Brain pericyte (primary cell): ENCODE measurements at places on chromosomes 4 and X.

- DNase-seq, result no peak
Observed at GRCh38 chr4:182929296-182929695, 12.1 kb upstream of the DCTD start.

DNA sequence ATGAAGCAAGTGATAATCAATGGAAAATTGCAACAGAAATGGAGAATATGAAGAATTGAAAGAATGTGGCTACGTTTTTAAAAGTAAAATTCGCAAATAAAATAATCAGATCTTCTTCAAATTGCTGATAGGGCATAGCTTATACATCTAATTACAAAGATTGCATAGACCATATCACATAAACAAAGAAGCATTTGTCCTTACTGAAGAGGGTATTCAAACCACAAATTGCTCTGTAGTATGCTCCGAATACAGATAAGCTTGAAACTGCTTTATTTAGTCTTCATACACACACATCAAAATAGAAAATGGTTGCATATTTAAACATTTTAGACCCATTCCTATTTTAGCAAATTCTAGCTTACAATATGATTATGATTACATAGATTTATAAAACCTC is 206.7 kb upstream of the SLIT2 start:
- no peak for DNase-seq

- no peak for DNase-seq
Observed at GRCh38 chr4:2281575-2282343, 19.9 kb upstream of the MXD4 start.

GRCh38 chrX:103565752-103566151 is 19.6 kb upstream of the TCEAL4 start:
- no peak for DNase-seq

- no peak for DNase-seq
Observed at GRCh38 chr4:173426064-173426463, 27.1 kb upstream of the SCRG1 start.

- no peak for DNase-seq
Observed at GRCh38 chr4:28354880-28355656, 1494.4 kb downstream of the STIM2 start.

GRCh38 chr4:151888367-151888866 is 127.6 kb upstream of the GATB start:
- DNase-seq, result no peak

DNA sequence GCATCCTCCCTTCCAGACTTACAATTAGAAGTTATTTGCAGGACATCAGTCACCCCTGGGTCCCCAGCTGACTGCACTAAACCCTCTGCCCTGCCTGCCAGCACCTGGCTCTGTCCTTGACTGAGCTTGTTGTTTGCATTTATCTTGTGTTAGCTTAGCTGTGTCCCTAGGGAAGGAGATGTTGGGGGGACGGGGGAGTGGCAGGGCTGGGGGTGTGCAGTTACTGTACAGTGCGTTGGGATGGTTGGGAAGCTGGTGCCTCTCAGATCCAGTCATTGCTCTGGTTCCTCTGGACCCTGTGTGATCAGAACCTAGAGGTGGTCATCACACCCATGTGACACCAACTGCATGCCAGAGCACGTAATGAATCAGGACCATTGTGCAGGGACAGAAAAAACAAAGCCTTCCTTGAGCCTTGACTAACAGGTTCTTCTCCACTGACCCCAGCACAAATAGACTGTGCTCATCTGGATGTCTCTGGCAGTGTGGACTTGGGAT is 32.7 kb upstream of the PROM1 start:
- no peak for DNase-seq

DNA sequence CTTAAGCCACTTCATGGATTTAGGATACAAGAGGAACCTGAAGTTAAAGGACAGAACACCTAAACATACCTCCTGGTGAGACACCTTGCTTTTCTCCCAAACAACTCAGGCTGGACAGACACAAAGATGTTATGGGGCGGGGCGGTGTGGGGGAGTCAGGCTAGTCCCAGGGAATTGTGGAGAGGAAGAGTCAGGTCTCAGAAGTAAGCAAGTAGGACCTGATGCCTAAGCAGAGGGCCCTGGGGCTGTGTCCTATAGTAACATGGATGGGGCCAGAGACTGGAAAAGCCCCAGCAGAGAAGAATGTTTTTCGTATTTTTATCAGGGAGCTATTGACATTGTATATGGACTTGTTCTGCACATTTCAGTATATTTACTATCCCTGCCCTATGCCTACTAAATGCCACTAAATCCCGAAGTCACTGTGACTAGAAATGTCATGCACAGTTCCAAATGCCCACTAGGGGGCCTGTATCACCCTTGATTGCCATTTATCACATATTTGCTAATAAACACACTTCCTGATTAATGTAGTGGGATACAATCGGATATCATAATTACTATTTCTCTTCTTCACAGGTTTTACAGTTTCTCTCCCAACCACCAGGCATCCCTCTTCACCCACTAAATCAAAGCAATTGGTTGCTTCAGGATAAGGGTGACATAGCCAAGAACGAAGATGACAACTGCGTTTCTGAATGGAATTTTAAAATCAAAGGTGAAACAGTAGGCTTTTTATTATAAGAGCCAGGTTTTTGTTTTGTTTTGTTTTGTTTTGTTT is 23.8 kb upstream of the ARHGAP10 start:
- DNase-seq, result no peak

GRCh38 chr4:10157478-10158332 is 41.1 kb upstream of the WDR1 start:
- DNase-seq, result peak; percentile 8

- no peak for DNase-seq
Observed at GRCh38 chr4:3284734-3285557, 7.9 kb upstream of the RGS12 start.

GRCh38 chr4:61376301-61376700 is 176.2 kb downstream of the ADGRL3 start:
- no peak for DNase-seq

DNA sequence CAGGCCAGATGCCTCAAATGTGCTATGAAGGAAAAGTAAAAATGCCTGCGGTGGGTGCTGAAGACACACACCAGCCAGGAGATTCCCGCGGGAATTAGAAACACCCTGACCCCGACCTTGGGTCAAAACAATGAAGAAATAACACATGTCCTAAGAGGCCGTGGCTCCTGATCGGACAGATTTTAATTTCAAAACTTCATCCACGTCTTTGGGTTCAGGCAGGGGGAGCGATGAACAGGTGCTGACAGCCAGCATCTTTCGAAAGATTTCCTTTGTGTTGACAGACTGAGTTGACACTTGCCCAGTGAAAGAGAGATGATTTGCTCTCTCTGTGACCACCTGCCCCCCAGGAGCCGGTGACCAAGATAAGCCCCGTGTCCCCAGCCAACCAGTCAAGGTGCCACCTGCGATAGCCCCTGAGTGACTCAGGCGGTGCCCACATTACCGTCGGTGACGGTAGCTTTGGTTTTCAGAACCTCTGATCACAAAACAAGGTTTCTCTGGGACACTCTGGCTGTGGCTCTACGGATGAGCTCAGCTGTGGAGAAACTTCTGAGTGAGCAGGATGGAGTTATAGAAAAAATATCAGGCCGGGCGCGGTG is 11.0 kb upstream of the IL3RA start:
- no peak for DNase-seq

GRCh38 chr4:1967512-1968149 is 41.1 kb downstream of the NELFA start:
- DNase-seq, result no peak

DNA sequence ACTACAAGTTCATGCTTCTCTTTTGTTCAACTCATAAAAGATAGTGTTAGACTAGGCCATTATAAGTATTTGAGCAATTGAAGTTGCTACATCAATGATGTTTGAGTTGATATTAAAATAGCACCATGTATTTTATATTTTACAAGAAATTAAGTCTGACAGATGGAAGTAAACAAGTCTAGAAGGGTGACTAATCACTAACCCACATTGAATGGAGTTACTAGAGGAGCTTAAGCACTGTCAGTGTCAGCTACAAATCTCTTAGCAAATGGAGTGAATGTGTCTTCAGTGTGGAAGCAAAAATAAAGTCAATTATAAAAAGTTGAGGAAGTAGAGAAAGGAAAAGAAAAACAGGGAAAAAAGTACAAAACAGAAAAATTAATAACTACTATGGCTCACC is 592.5 kb downstream of the PCDH18 start:
- DNase-seq, result no peak

DNA sequence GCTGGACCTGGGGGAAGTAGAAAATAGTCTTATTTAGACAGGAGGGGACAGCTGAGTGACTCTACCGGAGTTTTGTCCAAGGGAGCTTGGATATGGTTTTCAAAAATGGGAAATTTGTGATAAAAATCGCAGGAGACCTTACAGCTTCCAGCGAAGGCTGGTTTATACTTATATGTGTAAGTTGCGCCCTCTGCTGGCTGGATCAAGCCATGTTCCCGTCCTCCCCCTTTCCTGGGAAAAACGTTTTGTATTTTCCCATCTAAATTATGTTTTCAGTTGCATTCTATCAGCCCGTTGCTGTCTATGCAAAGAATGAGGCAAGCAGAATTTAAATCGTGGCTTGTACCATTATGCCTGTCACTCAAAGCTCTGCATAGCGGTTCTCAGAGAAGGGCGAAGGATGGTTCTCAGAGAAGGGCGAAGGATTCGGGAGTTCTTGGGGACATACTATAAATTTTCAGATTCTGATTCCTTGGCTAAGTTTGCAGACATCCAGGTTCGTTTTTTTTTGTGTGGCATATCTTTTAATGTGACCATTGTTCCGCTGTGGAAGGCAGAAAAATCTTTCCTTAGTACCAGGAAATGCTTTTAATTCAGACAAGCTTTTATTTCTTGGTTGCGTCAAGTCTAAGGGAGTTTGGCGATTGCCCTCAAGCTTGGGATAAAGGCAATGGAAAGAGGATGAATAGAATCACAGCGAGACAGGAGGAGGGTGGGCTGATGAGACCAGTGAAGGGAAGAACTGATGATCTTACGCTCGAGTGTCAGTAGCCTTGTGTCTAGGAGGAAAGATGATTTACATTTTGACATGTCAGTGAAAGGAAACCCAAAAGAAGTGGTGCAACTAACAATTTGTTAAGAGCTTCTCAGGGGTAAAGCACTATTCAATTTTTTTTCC is 128.5 kb upstream of the ARX start:
- DNase-seq, result no peak

DNA sequence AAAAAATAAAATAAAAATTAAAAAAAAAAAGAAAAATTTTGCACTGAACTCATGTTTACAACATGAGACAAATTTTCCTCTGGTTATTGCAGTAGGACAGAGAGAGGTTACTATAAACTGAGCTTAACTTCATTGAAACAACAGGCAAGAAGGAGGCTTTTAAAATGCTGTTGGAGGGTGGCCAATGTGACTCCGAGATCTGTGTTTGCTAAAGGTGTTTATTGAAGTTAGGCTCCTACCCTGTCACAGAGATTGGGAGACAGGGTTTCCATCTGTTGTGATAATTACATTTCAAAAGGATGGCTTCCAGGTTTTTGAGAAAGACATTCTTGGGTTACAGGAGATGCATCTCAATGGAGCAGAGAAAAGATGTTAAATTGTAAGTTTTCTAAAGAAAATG is 370.5 kb upstream of the HS3ST1 start:
- no peak for DNase-seq

DNA sequence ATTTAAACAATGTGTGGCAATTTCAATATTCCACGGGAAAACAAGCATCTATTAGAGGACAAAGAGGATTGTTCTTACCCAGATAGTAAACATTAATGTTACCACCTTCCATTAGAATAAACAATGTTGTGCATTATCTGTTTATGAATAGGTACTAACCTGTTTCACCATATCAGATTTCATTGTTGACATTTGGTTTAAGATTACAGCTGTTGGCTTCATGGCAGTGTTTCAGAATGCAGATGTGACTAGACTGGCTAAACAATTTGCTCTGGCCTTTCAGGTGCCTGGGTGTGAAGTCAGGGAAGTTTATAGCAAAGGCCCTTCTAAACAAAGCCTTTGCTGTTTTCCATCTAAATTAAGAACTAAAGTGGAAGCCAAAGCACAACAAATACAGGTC is 464.7 kb upstream of the FAM47C start:
- no peak for DNase-seq

DNA sequence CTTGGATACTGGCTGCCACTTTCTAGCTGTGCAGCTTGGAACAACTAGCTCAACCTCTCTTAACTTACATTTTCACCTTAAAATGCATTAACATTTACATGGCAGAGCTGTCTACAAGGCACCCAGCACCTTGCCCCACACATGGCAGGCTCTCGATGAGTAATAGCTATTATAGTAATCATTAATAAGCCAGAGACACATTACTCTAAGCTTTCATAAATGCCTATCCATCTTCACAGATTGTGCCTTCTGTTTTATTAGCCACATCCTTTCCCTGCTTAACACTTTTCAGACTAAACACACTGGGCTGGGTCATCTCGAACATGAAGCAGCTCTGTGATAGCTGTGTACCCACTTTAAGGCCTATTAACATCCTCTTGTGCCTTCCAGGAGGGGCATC is 83.8 kb upstream of the UCP1 start:
- no peak for DNase-seq

GRCh38 chrX:50072110-50072509 is 128.7 kb downstream of the AKAP4 start:
- no peak for DNase-seq

DNA sequence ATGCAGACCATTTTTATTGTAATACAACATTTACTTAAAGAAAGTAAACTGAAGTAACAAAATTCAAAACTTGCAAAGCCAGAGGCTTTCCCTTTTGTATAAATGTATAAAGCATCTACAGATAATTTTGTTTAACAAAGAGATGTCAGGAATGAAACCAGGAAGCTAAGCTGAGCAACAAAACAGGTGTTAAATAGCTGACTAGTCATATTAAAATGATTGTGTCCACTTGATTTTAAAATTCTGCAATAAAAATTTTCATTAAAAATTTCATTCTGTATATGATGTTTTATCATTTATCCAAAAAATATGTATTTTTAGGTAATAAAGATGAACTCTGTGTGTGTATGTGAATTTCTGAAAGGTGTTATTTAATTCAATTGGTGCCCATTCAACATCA is 72.0 kb upstream of the TRAM1L1 start:
- no peak for DNase-seq

- no peak for DNase-seq
Observed at GRCh38 chr4:95386410-95386809, 162.4 kb downstream of the UNC5C start.

DNA sequence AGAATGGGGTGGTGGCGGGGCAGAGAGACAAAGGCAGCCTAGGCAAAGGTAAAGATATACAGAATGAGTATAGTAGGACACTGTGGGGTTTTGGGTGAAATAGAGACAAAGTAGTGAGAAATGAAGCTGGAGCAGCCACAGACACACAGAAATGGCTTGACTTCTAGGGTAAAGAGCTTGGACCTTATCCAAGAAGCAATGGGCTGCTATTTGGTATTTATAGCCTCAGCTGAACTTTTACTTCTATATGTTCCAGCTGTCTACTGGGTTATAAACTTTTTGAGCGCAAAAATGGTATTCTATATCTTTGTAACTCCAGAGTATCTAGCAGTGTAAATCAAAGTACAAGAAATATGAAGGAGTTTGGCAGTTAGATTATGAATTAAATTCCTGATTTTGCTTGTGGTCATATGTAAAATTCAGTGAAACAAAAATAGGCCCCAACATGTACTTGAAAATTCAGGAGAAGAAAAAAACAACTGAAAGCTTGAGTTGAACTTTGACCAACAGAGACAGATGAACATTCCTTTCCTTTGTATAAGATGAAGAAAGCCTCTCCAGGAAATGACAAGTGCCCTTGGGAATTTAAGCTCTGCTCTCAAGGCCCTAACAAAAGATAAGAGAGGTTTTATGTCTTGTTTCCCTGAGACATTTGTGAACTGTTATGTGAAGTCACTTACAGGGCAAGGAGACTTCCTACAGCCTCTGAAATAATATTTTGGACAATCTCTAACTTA is 354.1 kb downstream of the CHIC1 start:
- no peak for DNase-seq
